ENCODE measurements at places on chromosomes 1 and 21. TPM values are rescaled to one million over a fixed set of nuclear protein-coding genes. Genes with fewer than 3 reads are reported as not detected.

DNA sequence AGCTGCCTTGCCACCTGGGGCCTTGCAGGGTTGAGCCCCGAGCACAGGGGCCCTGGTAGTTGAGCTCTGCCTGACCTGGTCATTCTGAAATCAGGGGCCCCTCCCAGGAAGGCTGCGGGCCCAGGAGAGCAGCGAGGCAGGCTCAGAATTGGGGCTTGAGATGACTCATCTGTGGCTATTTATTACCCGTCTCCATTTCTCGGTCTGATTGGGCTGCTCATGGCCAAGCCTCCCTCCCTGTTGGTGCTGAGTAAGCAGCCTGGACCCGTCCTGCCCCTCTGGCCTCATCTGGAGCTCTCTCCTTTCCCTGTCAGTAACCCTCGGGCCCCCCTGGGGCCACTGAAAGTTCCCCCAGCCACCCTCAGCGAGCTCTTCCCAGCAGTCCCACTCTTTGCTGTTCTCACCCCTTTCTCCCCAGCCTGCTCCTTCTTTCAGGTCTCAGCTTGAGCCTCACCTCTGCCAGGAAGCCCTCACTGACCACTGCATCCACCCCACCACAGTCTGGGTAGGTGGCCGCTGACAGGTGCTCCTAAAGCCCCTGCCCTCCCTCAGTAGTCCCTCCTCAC, 11.0 kb upstream of the TNFRSF8 start:
- DNase-seq = peak; percentile 45

- no peak for DNase-seq
Observed at GRCh38 chr1:171433451-171433850, 51.9 kb upstream of the PRRC2C start.

Gene GBP6
- total RNA-seq = not detected

DNA sequence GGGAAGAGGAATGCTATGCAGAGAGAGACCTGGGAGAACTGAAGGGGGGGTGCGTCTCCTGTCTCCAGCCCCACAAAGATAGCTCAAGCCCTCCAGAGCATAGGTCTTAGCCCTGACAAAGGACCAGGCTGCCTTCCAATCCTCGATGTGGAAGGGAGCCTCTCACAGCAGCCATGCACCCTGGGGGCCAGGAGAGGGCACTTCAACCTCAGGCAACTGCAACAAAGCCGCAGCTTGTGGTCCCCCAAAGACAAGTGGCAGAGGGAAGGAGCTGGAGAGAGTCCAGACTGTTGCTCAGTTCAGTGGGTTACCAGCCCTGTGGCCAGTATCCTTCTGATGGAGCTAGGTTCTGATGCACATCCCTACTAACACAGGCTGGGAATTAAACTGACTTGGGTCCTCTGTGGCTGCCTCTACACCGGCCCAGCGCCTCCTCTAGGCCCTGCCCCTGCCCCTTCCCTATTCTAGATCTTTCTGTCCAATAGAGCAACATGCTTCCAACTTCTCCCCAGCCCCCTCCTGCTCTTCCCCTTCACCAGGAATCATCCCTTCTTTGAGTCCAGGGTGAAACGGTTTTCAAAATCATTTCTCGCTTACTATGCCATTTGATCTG, 100.7 kb upstream of the SPATA6 start:
- DNase-seq = no peak

Gene CAPN2
- total RNA-seq = 50.7 TPM

GRCh38 chr1:229271448-229272159, 693 bp downstream of the RAB4A start:
- no peak for DNase-seq

DNA sequence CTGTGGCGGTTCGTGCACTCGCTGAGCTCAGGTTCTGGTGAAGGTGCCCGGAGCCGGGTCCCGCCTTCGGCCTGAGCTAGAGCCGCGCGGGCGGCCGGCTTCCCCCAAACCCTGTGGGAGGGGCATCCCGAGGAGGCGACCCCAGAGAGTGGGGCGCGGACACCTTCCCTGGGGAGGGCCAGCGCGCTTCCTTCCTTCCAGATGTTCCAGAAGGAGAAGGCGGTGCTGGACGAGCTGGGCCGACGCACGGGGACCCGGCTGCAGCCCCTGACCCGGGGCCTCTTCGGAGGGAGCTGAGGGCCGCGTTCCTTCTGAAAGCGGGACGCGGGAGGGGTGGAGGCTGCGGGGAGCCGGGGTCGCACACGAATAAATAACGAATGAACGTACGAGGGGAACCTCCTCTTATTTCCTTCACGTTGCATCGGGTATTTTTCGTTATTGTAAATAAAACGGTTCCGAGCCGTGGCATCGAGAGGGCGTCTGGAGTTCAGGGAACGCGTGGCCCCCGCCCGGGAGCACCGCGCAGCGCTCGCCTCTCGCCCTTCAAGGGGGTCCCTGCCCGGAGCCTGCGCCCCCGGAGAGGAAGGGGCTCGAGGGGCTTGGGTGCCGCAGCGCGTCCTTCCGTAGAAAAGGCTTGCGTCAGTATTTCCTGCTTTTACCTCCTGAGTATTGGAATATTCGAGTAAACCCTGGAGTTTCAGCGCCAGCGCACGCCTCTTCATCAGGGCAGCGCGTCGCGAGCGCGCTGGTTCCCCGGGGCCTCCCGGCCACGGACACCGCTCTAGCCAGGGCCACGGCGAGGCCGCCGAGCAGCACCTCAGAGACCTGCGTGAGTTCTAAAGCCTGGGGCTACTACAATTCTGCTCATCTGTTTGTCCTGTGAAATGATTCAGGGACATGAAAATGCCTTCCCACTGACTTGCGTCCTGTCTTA, 11.5 kb downstream of the YBEY start:
- peak; percentile 24 for DNase-seq

- no peak for DNase-seq
Observed at GRCh38 chr1:21823980-21824702, 12.1 kb downstream of the LDLRAD2 start.

Gene S100A14
- not detected for total RNA-seq

Gene RGS8
- total RNA-seq = not detected

Gene TOR3A
- total RNA-seq = 60.8 TPM

Gene RNF207
- total RNA-seq = 3.3 TPM

Gene HES4
- total RNA-seq = 0.67 TPM

Gene TINAGL1
- not detected for total RNA-seq

DNA sequence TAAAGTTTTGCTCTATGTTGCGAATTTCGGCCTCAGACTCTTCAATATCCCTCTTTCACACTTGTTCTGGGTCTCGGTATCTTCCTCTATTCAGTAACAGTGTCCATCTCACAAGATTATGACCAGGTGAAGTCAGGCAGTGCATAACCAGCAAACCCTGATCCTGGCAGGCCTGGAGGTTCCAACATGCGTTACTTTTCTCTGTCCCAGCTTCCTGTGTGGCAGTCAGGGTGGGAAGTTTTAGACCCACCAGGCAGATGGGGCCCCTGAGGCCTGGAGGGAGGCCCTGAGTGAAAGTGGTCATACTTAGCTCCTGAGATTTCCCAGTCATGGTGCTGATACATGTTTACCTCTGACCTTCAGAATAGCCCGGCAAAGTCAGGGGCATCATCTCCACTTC, 5.1 kb downstream of the TMEM61 start:
- no peak for DNase-seq

- no peak for DNase-seq
Observed at GRCh38 chr1:87305762-87306161, 22.9 kb upstream of the LMO4 start.

GRCh38 chr1:244664353-244664752, 11.4 kb downstream of the DESI2 start:
- DNase-seq = no peak

- no peak for DNase-seq
Observed at GRCh38 chr1:84000196-84000885, 1.4 kb upstream of the TTLL7 start.

DNA sequence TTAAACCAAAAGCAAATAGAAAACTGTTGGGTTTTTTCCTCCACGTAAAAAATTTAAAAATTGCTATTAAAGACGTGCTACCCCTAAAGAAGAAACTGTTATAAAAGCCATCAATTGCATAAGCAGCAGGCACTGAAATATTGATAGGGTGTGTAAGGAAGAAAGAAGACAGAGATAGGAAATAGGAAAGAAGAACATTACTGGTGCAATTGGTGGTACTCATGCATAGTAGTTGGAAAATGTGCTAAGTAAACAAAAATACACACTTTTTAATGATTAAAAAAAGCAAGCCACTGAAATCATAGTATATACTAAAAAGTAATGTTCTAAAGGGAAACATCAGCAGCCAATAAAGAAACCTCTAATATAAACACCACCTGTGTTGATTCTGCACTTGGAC, 52.8 kb upstream of the ANGPTL3 start:
- no peak for DNase-seq

DNA sequence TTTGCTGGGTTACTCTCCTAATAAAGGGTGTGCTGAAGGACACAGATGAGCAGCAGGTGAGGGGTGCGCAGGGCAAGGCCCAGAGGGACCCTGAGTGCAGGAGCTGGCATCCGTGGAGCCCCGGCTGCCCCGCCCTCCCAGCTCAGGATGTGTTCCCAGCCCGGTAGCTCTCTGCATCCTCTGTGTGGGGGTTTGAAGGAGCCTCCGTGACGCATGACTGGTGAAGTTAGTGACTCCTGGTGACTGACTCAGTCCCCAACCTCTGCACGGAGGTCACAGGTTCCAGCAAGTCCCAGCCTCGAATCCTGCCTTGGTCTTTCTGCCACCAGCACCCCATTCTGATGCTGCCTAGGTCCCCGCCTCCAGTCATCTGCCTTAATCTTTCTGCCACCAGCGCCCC, 21.6 kb upstream of the TSPEAR start:
- no peak for DNase-seq

DNA sequence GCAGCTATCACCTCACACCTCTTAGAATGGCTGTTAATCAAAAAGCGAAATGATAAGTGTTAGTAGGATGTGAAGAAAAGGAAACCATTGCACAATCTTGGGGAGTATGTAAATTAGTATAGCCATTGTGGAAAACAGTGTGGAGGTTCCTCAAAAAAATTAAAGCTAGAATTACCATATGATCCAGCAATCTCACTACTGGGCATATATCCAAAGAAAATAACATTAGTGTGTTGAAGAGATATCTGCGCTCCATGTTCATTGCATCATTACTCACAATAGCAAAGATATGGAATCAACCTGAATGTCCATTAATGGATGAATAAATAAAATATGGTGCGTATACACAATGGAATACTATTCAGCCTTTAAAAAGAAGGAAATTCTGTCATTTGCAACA, 68.9 kb downstream of the SNRPE start:
- DNase-seq = no peak

Gene DISC1
- total RNA-seq = 2.4 TPM

GRCh38 chr1:69494221-69494620, 73.5 kb upstream of the LRRC7 start:
- no peak for DNase-seq

Gene LIX1L
- total RNA-seq = 30.1 TPM

Gene CFHR3
- not detected for total RNA-seq

- DNase-seq = no peak
Observed at GRCh38 chr21:44093761-44094160, 13.4 kb upstream of the PWP2 start.

DNA sequence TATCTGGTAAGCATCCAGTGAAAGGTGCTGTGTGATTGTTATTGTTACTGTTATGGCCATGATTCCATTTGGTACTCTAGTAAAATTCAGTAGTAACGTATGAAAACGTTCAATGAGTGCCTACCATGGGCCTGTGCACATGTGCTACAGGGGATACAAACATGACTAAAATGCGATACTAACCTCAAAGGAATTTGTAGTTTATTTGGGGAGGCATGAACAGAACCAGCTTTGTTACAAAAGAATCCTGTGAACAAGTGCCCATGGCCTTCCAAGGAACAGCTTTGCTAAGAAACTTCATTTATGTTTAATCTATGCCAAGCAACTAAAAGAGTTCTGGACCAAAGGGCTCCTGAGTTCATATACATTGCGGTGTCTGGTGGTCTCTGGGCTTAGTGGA, 28.7 kb downstream of the PTGFR start:
- no peak for DNase-seq

DNA sequence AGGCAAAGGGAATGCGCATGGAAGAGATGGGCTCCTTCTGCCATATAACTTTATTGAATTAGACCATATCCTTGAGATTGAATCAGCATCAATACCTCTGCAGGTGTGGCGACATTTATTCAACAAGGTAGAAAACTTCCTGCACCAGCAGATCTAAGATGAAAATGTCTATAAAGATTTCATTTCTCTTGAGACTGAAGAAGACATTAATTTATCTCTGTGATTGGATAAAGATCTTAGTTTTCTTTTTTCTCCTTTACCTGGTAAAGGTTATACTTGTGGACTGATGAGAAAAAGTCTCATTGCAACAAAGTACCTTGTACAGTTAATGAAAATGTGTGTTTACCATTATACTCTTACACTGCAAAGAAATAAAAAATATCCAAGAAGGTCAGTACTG, at the start of gene OR2T8:
OR2T8 (plus strand) TSS at position 301 of the 400 bp plus-strand sequence. CDS start 766 bp downstream, outside the sequence.
- no peak for DNase-seq

DNA sequence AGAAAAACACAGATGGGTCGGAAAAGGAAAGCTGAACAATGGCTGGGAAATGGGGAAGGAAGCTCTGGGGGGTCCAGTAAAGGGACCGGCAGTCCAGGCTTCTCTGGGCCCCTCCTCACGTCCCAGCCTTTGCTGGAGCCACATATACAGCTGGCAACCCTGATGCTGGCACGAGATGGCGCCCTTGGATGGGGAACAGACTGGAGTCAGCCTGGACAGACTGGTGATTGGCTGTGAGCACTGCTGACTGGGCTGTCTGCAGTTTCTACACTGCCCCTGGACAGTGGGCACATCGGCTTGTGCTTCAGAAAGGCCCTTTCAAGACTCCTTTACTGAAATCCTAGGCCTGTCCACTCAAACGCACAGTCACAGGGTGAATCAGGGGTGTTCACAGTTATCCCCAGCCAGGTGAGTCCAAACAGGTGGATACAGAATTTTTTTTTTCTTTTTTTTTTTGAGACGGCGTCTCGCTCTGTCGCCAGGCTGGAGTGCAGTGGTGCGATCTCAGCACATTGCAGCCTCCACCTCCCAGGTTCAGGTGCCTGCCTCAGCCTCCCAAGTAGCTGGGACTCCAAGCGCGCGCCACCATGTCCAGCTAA, 31.1 kb upstream of the ZBTB40 start:
- DNase-seq = peak; percentile 27

Gene GGPS1
- total RNA-seq = 25.4 TPM

GRCh38 chr1:54585181-54586066, 37.4 kb downstream of the ACOT11 start:
- DNase-seq = no peak

DNA sequence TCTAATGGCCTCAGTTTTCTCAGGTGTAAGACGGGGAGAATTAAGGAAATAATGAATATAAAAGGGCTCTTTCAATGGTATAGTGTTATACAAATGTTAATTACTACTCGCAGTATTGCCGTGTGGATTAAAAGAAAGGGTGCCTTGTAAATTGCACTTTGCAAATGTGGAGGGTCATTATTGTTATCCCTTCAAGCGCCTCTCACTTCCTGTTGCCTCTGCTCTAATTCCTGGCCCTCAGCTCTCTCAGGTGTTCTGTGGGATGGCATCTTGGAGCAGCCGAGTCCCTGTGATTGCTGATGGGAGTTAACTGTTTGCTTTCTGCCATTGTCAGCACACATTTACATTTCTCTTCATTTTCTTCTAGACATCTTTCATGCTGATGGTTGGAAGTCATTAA, 7.1 kb upstream of the S100A11 start:
- DNase-seq = no peak

DNA sequence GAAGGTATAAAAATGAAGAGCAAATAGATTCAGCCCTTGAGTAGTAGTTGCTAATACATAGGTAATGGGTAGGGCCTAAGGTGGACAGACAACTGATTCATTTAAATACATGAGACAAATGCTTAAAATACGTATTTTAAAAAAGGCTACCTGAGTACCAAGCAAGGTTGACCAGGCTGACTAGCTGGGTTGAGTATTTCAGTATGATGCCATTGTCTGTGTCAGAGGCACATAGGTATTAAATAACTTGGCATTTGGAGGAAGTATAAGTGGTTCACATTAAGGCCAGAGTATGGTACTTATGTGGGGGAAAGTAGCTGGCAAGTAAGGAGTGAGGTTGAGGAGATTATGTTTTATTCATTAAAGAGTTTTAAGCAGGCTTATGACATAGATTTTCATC, 19.4 kb downstream of the NEK7 start:
- no peak for DNase-seq
